ENCODE measurements at places on chromosomes 12 and 14.

DNA sequence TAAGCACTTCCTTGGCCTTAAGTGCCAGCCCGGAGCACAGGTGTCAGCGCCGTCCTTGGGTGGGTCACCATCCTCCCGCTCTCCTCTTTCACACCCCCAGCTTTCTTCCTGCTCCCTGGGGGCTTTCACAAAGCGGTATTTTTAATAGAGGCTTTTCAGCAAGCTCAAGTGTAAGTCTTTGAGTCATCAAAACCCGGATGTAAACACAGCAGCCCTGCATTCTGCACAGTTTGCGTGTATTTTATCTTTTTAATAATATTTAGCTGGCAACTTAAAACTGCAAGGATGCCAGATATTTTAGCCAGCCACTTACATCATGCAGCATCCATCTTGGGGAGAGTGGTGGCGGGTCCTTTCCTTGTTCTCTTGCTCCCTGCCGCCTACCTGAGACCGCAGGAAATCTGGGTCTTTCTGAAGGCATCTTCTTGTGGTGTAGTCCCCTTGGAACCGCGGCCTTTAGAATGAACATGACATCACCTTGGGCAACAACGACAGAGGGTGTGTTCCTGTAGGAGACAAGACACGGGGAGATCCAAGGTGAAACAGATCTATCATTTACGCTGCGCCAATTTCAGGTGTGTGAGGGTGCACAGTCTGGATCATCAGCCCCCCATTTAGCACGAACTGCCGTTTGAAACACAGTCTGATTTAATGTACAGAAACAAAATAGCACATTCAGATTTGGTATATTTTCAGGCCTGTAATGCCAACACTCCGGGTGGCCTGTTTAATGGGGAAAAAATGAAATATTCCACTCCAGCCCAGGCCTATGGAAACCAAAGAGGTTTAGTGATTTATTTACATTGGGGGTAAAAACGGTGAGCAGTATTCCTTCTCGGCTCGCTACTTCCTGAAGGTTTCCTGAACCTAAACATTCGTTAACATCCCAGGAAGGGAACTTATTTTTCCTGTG is 12.5 kb upstream of the IRF2BPL start:
- DNase-seq: peak; percentile 77

DNA sequence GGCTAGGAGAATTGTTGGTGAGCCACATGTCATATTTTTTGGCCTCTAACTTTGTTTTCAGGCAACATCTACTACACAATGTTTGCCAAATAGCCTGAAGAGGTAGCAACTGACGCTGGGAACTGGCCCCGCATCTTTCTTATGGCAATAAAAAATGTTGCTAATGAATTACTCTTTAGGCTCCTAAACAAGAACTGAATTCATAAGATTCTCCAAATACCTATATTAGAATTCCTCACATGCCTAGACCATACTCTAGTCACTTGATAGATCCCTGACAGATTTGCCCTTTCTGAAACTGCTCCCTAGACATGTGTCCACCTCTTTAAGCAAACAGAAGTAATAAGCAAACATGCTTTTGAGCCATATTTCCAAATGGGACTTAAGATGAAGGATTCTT is 209.0 kb upstream of the ATXN7L3B start:
- no peak for DNase-seq

GRCh38 chr12:70260646-70261045 is 17.4 kb downstream of the CNOT2 start:
- DNase-seq: no peak

DNA sequence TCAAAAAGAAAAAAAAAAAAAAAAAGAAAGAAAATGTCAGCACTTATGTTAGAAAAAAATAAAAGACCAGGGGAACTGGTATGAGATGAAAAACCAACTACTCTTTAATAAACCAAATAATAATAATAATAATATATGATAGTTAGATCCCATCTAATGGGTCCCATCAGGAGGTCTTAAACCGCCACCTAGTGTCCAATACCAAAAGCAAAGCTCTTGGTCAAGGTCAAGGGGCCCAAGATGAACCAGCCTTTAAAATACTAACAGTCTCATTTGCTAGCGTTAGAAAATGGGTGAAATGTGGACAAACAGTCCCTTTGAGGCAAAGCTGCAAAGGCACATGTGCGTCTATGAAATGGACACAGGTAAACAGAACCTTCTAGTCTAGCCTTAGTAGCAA is 12.3 kb downstream of the BRAP start:
- DNase-seq: no peak

GRCh38 chr14:89484051-89484844 is 67.2 kb upstream of the FOXN3 start:
- DNase-seq: no peak

DNA sequence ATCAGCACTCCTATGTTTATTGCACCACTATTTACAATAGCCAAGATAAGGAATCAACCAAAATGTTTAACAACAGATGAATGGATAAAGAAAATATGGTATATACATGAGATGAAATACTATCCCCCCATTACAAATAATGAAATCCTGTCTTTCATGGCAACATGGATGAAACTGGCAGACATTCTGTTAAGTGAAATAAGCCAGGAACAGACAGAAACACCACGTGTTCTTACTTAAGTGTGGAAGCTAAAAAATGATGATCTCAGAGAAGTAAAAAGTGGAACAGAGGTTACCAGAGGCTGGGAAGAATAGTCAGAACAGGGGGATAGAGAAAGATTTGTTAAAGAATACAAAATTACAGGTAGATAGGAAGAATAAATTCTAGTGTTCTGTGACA is 113.7 kb upstream of the MDM1 start:
- no peak for DNase-seq

DNA sequence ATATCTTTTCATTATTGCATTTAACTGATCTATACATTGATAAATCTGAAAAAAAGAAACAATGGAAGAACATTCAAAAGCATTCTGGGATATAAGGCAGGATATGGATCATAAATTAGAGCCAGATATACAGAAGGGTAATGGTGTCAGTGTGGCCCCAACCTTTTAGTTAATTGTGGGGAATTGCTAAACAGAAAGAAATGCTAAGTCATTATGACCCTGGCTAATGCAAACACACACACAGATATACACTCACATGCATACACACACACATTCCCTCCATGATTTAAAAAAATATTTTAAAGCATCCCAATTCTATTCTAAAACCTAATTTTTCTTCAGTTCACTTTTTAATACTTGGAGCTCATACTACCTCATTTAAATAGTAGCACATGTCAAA is 404.5 kb downstream of the BCAT1 start:
- DNase-seq: no peak

DNA sequence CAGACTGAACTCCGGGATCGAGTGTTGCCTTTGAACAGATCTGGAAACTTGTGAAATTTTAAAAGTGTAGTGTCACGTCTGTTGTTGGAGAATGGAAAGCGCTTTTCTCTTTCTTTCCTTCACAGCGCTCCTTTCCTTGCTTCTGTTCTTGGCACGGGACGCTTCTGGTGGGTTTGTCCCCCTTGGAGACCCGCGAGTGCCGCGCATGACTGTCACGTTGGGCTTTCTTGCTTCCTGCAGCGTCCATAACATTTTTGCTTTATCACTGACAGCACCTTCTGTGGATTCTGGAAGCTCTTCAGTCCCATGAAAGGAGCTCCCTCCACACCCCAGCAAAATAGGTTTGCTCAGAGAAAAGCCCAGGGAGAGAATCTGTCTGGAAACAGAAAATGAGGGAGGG is 193.0 kb upstream of the TMEM132C start:
- no peak for DNase-seq

- no peak for DNase-seq
Measured at GRCh38 chr14:22979748-22980392, 2.5 kb downstream of the AJUBA start.

GRCh38 chr14:88025313-88025712 is 20.4 kb downstream of the GPR65 start:
- DNase-seq: no peak

- no peak for DNase-seq
Measured at GRCh38 chr14:92930737-92931602, 8.0 kb downstream of the CHGA start.

GRCh38 chr12:118455327-118455726 is 79.0 kb downstream of the SUDS3 start:
- DNase-seq: peak; percentile 7

DNA sequence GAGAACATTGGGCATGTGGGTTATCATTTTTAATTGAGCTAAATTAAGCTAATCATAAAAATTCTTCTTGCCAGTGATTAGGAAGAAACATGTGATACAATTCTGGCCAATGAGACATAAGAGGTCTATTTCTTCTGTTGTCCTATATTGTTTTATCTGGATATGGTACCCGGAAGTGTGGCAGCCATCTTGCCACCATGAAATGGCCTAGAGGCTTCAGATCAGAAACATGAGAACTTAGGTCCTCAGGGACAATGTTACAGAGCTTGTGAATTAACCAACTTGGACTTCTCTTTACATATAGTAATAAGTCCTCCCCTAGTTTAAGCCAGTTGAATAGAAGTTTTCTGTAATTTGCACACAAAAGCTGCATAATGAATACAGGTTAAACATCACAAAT is 30.5 kb downstream of the MBIP start:
- no peak for DNase-seq

- no peak for DNase-seq
Measured at GRCh38 chr14:91067186-91067585, 6.7 kb upstream of the RPS6KA5 start.

GRCh38 chr12:52740584-52740983 is 36.6 kb downstream of the KRT76 start:
- DNase-seq: no peak

GRCh38 chr12:71607494-71608330 is 55.9 kb downstream of the ZFC3H1 start:
- no peak for DNase-seq

DNA sequence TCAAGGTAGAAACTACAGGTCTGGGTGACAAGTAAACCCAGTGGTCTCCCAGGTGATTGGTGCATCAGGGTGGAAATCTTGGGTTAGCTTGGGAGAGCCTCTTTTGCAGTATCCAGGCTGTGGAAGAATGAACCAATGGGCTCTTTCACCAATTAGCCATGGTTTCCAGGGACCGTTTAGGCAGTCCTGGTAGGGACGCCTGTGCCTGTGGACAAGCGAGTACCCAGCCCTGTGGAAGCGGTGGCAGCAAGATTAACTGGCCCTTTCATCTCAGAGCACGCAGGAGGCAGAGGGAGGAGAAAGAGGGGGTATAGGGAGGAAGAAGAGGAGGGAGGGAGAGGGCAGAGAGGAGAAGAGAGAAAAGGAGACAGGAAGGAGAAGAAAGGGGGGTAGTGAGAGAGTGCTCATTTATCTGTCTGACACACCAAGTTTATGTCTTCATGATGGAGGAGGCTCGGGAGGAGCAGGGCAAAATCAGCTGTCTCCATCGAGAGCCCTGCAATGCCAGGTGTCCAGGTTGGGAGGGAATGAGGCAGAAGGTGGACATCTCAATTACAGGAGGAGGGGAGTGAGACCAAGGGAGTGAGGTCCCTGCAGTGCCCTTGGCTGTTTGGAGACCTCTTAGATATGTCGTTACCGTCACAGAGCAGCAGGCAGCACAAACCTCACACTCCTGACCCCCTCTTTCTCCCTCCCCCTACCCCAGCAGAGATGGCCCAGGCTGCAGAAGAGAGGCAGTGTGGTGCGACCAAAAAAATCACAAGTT is 4.6 kb upstream of the ZDHHC22 start:
- no peak for DNase-seq

DNA sequence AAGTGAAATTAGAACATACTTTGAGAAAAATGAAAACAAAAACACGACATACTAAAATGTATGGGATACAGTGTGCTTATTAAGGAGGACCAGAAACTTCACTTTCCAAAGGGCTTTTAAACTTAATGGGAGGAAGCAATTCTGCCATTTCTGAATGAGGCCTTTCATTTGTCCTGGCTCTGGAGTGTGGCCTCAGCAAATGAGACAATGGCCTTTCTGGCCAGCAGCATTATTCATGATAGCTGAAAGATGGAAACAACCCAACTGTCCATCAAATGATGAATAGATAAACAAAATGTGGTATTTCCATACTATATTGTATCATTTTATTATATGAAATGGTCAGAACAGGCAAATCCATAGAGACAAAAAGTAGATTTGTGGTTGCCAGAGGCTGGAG is 338.6 kb downstream of the CEP128 start:
- DNase-seq: no peak

DNA sequence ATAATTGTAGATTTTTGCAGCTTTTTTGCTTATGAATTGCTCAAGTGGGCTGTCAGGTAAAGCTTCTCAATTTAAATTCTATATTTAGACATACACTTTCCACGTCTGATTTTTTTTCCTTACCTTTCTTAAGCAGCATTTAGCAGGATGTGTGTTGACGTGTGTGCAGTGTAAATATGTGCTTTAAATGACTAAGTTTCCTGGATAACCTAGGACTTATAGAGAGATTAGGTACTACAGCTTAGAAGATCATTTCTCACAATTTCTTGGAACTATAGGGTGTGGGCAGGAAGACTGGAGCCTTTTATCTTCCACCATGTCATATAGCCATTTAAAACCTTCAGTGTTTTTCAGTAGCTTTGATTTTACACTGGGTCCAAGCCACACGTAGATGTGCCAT is 263.5 kb downstream of the NOVA1 start:
- no peak for DNase-seq
